ENCODE measurements at places on chromosomes 16 and 17.

DNA sequence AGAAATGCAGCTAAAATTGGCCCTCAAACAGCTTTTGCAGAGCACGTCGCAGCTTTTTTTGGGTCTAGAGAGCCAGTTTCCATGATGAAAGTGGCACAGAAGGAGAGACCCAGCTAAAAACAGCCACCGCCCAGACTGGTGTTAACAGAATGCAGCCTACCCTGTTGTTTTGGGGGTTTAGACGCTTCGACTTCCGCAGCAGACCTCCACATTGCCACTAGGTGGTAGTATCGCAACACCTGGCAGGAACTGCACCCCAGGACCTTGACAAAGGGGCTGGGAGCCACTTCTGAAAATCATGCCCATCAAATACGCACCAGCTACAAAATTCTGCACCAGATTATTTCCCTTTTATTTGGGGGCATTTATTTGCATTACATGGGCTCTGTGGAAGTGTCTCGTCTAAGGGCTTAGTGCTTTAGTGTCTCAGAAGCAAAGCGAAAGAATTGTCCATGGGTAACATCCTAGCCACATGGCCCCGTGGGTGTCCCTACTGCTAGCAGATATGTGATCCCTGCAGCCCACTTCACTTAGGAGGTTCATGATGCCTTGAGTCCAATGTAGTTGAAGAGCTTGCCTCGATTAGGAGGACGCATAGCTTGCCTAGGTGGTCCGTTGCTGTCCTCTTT is 167.1 kb downstream of the HAPSTR1 start:
- no peak for DNase-seq

DNA sequence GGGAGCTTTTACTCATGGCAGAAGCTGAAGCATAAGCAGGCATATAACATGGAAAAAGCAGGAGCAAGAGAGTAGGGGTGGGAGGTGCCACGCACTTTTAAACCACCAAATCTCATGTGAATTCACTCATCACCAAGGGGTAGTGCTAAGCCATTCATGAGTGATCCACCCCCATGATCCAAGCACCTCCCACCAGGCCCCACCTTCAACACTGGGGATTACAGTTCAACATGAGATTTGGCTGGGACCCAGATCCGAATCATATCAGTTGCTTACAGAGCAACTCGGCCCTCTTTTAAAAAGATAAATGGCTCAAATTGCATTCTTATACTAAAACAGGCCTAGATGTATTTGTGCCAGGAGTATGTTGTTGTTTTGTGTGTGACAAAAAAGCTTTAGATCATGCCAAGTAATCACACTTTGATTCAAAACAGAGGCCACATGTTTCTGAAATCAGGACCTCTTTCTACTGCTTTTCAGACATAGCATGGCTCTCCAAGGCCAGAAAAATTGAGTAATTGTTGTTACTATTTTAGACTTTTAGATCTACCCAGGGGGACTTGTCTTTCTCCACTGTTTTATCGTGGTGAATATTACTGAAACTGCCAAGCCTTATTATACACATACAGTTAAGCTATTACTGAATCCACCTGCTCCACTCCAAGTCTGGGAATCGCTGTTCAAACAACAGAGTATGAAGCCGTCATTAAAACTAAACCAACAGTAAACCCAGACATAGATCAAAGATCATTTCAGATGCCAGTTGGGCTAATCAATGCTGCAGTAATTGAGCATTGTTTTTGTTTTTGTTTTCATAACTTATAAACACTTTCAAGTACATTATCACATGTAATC is 163.3 kb downstream of the KCNJ2 start:
- no peak for DNase-seq

GRCh38 chr17:49946964-49947584 is 21.9 kb upstream of the DLX4 start:
- no peak for DNase-seq

GRCh38 chr17:17087424-17088015 is 45.3 kb downstream of the MPRIP start:
- no peak for DNase-seq

DNA sequence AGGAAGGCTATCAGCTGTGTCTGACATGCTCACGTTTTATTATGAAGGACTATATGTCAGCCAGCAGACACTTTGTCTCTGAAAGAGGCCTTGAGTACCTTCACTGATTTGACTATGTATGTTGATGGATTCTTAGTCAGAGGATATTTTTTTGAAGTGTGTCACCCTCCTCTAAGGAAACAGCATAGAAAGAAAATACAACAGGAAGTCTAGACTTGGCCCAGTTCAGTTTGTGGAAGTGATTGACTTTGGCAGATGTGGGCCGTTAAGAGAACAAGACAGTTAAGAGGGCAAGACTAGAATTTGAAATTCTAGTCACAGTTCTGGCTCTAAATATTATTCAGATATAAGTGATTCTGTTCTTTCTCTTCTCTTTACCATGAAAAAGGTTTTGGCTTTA is 471.5 kb downstream of the CDH8 start:
- no peak for DNase-seq

- DNase-seq, result no peak
These were observed 6.7 kb downstream of the NTHL1 start for GRCh38 chr16:2040787-2041522.

DNA sequence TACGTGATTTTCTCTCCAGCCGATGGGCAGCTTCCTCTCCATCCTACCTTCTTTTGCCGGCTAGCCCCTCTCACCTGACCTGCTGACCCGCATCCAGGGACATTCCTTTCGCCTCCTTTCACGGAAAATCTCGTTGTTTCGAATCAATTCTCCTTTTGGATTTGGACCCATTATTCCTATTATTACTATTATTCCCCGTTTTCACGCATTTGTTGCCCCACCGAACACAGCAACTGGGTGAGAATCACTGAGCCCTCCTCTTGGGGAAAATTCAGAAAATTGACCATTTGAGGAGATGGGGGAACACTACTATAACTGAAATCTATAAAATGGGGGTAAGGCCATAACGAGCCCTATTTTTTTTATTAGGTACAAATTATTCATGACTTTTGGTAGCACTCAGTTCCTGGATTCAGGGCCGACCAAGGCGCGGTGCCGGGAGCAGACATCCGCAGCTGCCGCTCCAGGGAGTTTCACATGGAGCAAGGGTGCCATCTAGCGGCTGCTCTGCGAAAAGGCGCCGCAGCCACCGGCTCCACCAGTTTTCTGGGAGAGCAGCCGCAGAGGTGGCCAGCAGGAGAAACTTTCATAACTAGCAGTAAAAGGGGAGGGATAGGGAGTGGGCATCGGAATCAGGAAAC is 3.3 kb upstream of the HOXB8 start:
- peak; percentile 61 for DNase-seq

DNA sequence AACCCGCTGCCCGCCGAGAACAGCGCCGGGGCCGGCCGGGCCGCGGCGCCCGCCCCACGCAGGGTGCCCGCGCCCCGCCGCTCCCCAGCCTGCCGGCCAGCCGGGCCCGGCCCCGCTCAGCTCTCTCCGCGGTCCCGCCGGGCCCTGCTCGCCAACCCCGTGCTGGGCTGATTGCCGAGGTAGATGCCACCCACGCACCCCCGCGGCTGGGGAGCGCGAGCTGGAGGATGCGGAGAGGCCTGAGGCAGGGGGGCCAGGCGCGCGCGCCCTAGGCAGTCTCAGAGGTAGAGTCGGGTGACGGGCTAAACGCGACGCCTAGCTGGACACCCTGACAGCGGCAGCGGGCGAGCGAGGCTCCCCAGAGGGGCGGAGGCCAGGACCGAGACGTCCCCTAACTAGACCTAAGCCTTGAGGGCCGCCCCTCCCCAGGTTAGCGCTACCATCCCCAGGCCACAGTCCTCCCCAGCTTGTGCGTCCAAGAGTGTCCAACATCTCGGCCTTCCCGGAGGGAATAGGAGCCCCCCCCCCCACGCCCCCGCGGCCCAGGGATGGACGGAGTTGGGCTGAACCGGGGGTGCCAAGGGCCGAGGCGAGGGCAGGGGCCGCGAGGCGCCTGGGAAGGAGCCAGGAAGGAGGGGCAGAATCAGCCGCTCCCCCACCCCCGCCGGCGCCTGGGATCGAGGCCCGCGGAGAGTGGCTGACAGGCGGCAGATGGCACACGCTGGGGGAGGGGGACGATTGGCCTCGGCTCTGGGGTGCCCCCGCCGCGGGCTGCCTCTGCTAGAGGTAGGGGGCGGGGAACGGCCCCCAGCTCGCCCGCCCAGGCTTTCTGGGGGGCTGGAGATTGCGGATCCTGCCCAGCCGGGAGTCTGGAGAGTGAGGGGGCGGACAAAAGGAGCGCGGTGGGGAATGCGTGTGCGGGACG is 2.5 kb upstream of the ZNF423 start:
- no peak for DNase-seq

GRCh38 chr16:19601083-19601976 is 45.8 kb downstream of the VPS35L start:
- no peak for DNase-seq

GRCh38 chr16:24540602-24541210 is 1.3 kb downstream of the RBBP6 start:
- DNase-seq, result no peak

DNA sequence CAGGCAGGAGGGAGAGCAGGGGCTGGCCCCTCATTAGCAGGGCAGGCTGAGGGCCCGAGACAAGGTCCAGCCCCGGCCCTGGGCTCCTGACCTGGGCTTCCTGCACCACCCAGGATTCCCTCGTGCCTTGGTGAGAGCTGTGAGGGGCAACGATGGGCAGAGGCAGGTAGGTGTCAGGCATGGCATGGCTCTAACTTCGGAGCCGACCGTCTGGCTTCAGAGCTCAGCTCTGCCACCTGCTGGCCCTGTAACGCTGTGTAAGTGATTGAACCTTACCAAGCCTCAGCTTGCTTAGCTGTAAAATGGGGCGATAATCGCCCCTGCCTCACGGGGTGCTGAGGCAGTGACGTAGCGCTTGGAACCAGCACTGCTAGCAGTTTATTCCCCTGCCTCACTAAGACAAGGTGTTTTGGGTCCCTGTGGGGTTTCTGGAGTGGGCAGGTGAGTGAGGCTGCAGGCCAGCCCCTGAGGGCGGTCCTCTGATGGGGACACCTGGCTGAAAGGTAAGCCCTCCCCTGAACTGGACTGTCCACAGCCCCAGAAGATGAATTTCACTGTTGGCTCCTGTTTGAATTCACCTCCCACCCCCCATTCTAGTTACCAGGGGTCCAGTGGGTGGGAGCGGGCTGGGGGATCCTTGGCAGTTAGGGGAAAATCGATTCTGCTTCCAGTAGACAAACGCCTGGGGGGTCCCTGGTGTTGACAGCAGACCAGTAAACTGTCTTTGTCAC is 184.8 kb upstream of the GSE1 start:
- peak; percentile 25 for DNase-seq

DNA sequence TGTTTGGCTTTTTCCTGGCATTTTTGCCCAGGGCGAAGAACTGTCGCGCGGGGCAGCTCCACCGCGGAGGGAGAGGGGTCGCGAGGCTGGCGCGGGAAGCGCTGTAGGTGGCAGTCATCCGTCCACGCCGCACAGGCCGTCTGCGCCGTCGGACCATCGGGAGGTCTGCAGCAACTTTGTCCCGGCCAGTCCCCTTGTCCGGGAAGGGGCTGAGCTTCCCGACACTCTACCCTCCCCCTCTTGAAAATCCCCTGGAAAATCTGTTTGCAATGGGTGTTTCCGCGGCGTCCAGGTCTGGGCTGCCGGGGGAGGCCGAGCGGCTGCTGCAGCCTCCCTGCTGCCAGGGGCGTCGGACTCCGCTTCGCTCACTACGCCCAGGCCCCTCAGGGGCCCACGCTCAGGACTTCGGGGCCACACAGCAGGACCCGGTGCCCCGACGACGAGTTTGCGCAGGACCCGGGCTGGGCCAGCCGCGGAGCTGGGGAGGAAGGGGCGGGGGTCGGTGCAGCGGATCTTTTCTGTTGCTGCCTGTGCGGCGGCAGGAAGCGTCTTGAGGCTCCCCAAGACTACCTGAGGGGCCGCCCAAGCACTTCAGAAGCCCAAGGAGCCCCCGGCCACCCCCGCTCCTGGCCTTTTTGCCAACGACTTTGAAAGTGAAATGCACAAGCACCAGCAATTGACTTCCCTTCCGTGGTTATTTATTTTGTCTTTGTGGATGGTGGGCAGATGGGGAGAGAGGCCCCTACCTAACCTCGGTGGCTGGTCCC is 2.3 kb upstream of the CBX4 start:
- DNase-seq, result no peak

DNA sequence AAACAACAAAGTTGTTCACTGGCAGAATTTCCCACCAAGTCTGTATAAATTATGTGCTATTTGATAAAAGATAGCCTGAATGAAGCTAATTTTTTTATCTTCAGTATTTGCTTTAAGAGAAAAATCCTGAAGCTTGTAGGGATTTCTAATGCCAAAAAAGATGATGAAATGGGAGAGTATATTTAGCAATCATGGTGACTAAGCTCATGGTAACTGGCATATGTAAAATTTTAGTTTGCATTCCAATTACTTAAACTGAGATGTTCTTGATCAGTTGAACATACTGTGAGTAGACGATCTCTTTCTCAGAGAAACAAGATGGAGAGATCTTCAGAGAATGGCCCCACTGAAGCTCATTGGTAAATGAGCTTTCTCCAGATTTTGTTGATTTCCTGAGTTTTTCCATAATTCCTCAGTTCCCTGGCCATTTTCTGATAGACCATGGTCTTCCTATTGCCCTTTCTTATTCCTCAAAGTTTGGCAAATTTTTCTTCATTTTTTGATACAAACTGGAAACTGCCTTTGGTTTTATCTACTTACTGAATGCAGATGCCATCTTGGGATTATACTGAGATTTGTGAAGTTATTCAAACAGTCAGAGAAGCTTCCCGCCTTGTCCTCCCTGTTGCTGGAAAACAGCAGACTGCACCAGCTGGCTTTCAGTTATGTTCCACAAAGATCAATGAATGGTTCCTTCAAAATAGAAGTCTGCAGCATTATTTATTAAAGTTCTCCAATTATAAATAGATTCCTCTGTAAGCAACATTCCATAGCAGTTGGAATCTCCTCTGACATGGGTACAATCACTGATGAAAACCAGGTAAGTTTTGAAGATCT is 68.3 kb upstream of the ALOX12 start:
- DNase-seq, result no peak

DNA sequence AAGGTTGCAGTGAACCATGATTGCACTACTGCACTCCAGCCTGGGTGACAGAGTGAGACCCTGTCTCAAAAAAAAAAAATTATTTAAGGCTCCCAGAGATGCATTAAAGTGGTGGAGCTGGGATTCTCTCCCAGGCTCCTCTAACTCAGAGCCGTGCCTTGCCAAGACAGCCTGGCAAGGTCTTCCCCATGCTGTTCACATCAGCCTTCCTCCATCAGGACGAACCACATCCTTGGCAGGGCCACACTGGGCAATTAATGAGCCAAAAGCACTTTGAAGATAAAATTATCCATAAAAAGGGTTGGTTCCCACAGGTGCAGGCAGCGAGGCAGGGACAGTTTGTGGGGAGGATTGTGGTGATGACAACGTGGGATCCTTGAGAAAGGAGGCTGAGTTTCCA is 19.8 kb upstream of the BBS2 start:
- DNase-seq, result no peak

GRCh38 chr17:2978116-2978515 is 85.3 kb downstream of the OR1D5 start:
- no peak for DNase-seq
